ENCODE measurements at places on chromosomes 11 and 22.
A peak's percentile ranks its signal among the peaks of the same experiment; 100 is the strongest.

- no peak for DNase-seq
Observed at GRCh38 chr22:26735019-26735409, 77.6 kb downstream of the MIAT start.

GRCh38 chr11:47616726-47617416, 22.7 kb upstream of the C1QTNF4 start:
- no peak for DNase-seq

DNA sequence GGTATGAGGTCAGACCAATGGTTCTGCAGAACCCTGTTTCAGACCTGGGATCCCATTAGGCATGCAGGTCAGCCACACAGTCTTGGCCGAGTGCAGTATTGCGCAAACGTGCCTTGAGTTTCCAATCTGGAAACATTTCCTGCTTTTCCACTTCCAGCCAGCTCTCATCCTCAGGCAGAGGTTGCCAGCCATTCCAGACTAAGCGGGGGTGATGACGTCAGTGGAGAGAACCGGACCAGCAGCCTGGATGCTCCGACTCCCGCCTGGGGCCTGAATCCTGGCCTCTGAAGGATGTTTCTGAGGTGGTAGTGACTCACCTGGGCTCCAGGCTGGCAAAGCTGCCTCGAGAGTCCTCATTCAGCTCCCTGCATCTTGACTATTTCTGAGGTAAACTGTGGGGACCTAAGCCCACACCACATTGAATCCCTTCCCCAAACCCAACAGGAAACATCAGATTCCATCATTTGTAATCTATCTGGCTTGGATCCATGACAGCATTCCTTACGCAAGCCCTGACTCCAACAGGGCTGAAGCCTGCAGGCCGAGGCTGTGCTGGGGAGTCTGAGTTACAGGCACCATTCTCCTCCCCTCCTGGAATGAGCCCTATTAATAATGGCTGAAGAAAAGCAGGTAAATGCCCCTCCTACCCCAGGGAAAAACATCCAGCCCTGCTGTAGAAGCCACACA, 83.0 kb downstream of the ABTB2 start:
- no peak for DNase-seq

GRCh38 chr11:3165152-3165705, at the start of gene OSBPL5:
TSS of gene OSBPL5 (minus strand) at chr11:3165310. CDS start at chr11:3129148, 36,162 bp downstream.
- DNase-seq = peak; percentile 54

DNA sequence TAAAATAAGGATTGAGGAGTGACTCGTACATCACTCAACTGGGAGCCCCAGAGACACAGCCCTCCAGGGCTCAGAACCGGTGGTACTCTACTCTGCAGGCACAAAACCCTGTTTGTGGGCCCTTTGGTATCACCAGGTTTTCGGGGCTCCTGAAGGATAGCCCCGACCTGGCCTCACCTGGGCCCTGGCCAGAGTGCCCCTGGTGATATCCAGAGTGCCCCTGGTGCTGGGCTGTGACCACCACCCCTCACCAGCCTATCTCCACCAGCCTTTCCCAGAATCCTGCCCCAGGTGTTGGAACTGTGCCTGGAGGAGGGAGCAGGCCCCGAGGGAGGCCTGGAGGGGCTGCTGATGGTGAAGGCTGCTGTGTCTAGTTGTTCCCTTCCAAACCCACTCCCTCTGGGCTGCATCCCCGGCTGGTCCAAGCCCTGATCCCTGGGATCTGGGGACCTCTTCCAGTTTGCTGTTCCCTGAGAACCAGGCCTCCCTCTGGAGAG, 2.2 kb upstream of the GGT5 start:
- no peak for DNase-seq

DNA sequence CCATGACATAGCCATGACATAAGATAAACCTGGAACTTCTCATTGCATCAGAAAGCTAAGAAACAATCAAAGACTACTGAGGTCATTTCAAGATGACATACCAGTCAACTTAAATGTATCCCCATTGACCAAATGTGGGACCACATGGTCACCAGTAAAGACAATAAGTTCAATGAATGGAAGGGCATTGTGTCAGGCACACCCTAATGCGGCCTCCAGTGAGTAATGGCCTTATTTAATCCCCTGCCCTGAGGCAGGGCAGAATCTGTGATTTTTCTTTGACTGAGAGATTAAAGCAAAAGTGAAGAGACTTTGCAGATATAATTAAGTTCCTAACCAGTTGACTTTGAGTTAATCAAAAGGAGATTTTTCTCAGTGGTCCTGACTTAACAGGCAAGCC, 17.3 kb upstream of the SYT8 start:
- no peak for DNase-seq

- DNase-seq = no peak
Observed at GRCh38 chr11:118620529-118621070, 13.2 kb downstream of the PHLDB1 start.

DNA sequence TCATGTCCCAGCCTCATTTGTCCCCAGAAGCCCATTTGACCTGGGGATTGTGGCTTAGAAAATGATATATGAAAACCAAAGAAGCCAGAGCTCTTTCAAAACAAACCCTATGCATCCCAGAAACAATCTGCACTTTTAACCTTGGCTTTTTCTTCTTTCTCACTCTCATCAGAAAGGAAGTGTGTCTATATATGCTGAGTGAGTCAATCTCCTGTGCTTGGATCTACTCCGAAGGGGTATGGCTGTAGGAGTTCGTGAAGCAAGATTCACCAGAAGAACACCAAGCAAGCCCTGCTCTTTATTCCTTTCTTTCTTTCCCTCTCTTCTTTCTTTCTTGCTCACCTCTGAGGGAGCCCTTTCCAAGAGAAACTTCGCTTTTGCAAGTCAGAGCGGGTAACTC, 636 bp downstream of the PAMR1 start:
- DNase-seq = no peak

DNA sequence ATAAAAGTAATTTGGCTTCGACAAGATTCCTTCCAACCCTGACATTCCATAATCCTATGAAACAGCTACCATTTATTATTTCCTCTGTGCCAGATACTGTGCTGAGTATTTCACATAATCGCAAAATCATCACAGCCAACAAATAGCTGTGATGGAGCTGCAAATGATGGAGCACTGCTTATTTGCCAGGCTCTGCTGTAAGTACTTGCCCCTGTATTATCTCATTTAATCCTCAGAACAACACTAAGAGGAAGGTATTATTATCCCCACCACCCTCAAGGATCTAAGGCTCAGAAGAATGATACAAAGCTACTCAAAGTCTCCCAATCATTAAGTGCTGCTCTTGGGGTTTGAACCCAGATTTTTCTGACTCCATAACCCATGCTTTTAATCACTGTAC, 145.5 kb downstream of the CCDC34 start:
- no peak for DNase-seq

- no peak for DNase-seq
Observed at GRCh38 chr11:132576706-132577105, 955.6 kb downstream of the OPCML start.

GRCh38 chr11:110529043-110529442, 99.3 kb downstream of the FDX1 start:
- no peak for DNase-seq

DNA sequence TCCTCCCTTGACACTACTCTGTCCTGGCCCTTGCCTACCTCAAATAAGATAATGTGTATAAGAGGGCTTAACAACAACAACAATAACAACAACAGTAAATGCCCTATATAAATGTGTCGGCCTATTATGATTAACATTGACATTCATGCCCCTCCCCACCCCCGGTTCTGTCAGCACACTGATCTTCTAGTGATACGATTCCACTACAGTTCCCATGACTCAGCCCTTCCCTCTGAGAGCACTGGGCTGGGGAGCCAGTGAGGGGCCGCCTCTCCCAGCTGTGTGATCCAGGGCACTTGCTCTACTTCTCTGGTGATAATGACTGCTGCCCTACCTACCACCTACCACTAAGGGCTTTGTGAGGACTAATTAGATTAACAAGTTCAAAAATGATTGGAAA, 92.2 kb upstream of the PHOX2A start:
- DNase-seq = no peak

- no peak for DNase-seq
Observed at GRCh38 chr11:18294862-18295261, 27.1 kb downstream of the HPS5 start.

GRCh38 chr11:125211948-125212340, 47.4 kb downstream of the PKNOX2 start:
- DNase-seq = no peak

- DNase-seq = no peak
Observed at GRCh38 chr11:118175031-118175992, 1.1 kb downstream of the SCN2B start.

GRCh38 chr22:45006111-45006963, 3.5 kb downstream of the PHF21B start:
- no peak for DNase-seq

- DNase-seq = no peak
Observed at GRCh38 chr11:123461164-123461563, 31.1 kb downstream of the GRAMD1B start.

DNA sequence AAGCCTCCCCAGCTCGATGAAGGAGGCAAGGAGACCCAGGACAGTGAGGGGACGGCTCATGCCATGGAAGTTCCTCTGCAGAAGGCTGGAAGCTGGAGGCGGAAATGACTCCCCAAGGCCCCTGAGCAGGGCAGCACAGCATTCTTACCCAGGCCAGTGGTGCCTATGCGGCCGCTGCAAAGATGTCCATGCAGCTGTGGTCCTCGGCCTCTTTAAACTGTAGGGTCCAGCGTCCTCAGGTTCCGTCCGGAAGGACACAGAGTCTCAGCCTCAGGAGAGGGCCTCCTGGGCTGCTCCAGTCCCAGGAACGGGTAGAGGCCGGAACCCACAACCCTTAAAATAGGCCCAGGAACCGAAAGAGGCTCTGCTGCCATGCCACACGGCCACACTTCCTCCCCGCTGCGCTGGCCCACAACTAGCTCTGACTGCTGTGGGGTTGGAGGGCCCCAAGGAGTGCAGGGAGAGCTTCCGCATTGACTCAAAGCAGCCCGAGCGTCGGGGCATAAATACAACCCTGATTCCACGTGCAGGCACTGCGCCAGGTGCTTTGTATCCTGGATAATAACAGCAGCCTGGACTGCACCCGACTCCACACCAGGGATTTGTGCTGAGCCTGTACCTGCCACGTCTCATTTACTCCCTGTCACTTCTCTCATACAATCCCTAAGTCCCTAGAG, 5.5 kb downstream of the KIAA0930 start:
- DNase-seq = no peak

- no peak for DNase-seq
Observed at GRCh38 chr22:38012604-38013072, 28.3 kb upstream of the SOX10 start.

- no peak for DNase-seq
Observed at GRCh38 chr11:12159351-12160099, 49.1 kb downstream of the MICAL2 start.

- DNase-seq = peak; percentile 36
Observed at GRCh38 chr11:66720223-66720898, 8.7 kb downstream of the SPTBN2 start.

DNA sequence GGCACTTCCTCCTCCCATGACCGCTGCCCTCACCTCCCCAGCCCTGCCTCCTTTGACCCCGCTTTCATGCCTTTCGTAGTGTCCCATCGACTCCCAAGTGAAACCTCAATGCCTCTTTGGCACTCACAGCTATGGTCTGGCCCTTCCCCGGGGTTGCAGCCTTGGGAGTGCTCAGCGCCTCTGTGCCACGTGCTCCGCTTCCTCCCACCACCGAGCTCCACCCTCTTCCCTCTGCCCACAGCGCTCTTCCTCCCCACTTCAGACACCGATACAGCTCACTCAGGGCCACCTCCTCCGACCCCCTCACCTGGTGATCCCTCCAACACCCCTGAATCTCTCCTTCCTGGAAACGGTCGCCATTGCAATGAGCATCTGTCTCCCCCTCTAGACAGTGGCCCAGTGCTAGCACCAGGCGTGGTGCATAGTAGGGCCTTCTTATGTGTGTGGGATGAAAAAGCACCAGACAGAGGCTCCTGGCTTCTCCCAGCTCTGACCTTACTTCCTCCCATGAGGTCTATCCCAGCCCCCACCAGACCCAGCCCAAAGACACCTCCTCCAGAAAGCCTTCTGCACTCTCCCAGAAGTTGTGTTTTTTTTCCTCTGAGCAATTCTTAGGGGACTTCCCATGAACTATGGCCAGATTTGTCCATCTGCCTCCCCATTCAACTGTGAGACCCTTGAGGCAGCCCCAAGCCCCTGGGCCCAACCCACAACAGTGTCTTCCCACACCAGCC, 16.4 kb upstream of the SCGB1A1 start:
- peak; percentile 36 for DNase-seq

DNA sequence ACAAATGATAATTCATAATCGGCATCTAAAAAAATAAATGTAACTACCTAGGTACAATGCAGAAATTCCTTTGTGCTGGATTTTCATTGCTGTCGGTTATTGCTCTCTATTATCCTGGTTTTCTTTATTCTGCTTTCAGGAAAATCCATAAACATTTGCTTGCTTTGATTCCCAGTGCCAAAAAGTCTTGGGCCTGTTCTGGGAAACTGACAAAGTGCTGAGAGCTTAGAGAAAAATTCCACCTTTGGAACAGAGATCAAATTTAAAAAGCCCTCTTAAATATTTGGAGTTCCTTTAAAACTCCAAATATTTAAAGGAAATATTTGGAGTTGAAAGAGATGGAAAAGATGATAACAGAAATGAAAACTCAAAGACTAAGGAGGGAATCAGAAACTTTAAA, 87.3 kb upstream of the ZBED5 start:
- no peak for DNase-seq

DNA sequence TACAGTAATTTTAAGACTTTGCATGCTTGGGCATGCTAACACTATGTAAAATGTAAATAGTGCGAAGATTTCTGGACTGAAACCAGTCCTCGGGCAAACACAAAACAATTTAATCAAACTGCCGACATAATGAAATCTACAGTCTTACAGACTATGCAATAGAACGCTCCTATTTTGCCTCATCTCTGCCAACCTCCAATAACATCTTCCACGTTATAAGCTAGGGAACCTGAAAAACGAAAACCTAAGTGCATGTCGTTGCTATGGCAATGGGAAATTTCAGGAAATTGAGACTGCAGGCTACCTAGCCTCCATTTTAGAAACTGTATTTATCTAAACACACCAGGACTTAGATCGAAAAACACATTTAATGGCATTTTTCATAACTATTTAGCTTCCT, 1.1 kb downstream of the CSTF3 start:
- no peak for DNase-seq

DNA sequence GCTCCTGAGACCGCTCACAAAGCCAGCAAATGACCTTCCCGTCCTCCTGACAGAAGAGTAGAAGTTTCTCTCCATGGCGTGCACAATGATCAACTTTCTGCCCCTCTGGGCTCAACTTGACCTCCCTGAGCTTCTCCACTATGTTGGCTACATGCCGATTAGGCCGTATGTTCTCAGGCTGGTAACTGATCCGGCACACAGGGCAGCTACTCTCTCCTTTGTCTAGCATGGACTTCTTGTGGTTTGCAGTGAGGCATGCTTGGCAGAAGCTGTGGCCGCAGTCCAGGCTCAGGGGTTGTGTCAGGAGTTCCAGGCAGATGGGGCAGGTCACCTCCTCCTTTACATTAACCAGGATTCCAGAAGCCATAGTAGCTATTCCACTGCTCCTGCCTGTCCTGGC, 5.1 kb downstream of the TRIM5 start:
- no peak for DNase-seq

DNA sequence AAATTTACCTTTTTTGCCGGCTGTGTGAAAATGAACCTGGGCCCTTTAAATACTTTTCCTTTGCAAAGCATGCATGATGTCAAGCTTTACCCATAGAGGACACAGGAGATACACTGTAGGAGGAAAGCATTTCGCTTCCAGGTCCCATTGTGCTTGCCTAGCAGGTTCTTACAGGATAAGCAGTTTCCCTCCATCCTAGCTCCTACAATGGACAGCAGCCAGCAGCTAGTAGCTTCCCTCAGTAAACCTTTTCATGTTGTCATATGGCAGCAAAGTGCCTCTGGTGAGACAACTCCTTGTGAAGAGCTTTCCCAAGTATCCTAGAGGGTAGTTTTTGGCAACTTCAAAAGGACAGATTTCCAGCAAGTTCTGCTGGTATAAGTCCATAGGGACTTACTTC, 78.4 kb downstream of the RBFOX2 start:
- no peak for DNase-seq

All from activated gamma-delta T cell treated with Interleukin-2 at 50 U/mL for 16 hours (primary cell).